ENCODE measurements at places on chromosomes 7 and 10. TPM values are rescaled to one million over a fixed set of nuclear protein-coding genes. Genes with fewer than 3 reads are reported as not detected.

DNA sequence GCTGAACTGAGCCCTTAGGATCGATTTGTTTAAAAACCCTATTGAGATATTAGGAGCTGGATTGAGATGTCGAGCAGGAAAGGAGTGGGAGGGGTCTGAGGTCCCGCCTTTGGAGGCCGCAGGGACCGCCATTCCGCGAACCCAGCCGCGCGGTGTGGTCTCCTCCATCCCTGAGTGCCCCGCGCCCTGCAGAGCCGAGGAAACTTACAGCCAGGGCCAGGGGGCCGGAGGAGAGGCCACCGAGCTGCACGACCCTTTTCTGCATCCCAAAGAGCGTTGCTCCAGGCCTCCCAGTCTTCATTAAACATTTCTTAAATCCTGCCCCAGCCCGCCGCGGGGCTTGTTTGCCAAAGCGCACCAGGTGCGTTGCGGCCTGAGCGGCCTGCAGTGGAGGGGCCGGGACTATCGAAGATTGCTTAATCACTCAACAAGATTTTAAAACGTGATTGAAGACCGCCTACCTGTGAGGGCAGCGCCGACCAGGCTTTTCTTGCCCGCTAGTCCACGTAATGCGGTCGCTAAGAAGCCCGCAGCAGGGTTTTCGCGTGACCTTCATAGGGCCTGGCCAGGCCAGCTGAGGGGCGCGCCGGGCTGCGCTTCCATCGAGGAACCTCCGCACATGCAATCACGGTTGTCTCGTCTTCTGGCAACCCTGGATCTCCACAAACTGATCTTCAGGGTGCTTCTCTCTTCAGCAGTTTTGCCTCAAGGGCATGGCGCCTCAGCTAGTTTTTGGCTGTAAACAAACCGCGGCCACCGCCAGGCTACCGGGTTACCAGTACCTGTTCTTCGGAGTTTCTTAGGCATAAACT lies 2.0 kb upstream of the CTBP2 start:
- DNase-seq = no peak

DNA sequence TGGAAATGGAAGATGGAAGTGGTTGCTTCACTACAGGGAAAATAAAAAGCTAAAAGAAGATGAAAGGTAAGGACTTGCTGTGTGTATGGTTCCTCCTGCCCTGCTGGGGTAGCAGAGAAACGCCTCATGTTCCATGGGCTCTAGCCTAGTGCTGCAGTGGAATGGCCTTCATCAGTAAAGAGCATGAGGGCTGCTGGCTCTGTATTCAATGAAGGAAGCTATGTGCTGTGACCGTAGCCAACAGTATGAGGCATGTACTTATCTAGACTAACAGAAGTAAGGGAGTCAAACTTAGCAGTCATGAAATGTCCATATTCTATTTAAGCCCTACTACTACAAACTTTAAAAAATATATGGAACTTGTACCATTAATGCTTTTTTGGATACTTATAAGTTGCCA lies 54.3 kb downstream of the GDI2 start:
- no peak for DNase-seq

DNA sequence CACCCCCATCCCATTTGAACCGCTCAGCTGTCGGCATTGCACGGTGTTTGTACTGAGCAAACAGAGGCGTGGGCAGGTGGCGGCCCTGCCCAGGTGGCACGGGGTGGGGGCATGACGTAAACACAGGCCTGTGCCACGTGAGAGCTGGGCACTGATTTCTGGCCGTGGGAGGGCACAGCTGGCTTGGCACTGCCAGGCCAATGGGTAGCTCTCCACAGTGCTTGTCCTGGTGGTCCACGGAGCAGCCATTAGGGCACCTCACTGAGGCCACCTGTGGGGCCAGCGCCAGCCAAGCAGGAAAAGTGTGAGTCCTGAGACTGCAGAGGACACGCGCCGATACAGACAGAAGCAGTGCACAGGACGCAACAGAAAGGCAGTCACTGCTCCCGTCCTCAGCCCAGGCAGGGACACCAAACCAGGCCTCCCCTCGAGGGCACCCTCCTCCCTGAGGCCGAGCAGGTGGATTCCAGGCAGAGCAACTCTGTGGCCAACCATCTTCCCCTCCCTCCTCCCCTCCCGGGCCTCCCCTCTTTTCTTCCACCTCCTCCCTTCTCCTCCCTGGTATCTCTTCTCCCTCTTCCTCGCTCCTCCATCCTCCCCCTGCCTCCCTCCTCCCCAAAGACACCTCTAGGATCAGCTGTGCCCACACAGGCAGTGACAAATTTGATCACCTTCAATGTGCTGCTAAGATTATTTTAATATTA lies 258.7 kb downstream of the ELFN1 start:
- no peak for DNase-seq

TUBAL3 gene
- total RNA-seq = not detected

- no peak for DNase-seq
Observed at GRCh38 chr7:50397320-50397970, 52.7 kb downstream of the FIGNL1 start.

- peak; percentile 19 for DNase-seq
Observed at GRCh38 chr10:43304687-43305333, 37.9 kb upstream of the RASGEF1A start.

RET gene
- 0.14 TPM for total RNA-seq

GRCh38 chr7:10221084-10221483 lies 752.6 kb upstream of the PHF14 start:
- DNase-seq = no peak

GRCh38 chr10:133035952-133036351 lies 51.8 kb upstream of the ADGRA1 start:
- DNase-seq = no peak

PIP gene
- total RNA-seq = 1.1 TPM

- DNase-seq = no peak
Observed at GRCh38 chr10:21732067-21732772, 198.2 kb downstream of the MLLT10 start.

DNA sequence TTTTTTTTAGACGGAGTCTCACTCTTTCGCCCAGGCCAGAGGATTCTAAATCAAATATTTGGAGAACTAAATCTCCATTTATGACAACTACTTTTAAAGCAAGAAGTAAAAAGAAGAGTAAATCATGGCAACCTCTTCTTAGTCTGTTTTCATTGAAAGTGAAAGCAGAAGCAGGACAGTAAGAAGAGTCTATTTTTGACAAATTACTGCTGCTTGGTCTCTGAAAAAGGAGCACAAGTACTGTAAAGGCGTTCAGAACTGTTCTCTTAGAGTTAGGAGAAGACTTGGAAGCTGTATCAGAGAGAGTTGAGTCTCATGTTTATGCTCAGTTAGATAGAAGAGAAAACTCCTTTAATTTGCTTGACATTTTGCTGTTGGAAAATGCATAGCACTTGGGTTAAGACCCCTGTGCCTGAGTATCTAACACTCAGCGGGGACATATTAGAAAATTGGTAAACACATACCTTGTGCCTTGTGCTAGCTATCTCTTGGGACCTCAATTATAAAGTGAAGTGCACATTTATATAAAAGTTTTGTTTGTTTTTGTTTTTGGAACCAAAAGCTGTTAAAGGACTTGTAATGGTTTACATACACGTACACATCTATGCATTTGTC lies 433.0 kb downstream of the ANKRD7 start:
- no peak for DNase-seq

DNA sequence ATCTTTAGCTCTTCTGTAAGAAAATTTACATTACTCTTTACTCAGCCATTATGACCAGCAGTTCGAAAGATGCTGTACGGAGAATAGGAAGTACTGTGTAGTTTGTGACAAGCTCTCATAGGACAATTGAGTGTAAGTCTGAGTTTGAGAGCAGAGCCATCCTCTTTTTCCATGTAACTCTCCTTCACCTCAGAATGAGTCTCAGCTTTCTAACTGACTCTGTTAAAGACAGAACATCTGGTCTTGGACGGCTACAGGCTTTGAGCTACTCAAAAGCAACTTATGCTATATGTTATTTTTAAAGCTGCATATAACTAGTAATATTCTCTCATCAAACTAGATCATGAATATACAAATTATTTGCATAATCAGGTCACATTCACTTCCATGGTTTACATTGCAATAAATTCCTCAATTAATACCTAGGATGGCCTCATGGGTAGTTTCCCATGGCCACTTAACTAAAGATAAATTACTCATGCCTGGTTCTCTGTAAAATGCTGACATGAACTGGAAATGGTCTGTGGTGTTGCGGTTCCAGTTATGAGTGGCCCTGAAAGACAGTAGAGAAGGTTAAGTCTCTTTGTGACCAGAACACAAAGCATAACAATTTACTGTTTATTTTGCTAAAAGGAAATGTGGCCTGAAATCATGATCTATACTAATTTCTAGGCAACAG lies 358.7 kb downstream of the PHF14 start:
- DNase-seq = no peak

- no peak for DNase-seq
Observed at GRCh38 chr10:32684291-32684690, 238.4 kb downstream of the CCDC7 start.

DNA sequence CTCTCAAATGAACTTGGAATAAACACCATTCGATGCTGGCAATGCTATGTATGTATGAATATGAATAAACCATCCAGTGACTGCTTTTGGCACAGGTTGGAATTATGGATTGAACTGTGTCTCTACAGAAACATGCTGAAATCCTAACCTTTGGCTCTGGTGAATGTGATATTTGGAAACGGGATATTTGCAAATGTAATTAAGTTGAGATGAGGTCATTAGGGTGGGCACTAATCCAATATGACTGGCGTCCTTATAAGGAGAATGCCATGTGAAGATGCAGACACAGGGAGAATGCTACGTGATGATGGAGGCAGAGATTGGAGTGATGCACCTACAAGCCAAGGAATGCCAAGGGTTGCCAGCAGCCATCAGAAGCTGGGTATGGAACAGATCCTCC lies 3.4 kb upstream of the ACTR3B start:
- DNase-seq = no peak

- no peak for DNase-seq
Observed at GRCh38 chr10:90204131-90204955, 503.0 kb downstream of the KIF20B start.

FAM237B gene
- total RNA-seq = not detected

GRCh38 chr10:12703813-12704212 lies 297.7 kb downstream of the CCDC3 start:
- DNase-seq = no peak

SFTPA1 gene
- total RNA-seq = not detected

DNA sequence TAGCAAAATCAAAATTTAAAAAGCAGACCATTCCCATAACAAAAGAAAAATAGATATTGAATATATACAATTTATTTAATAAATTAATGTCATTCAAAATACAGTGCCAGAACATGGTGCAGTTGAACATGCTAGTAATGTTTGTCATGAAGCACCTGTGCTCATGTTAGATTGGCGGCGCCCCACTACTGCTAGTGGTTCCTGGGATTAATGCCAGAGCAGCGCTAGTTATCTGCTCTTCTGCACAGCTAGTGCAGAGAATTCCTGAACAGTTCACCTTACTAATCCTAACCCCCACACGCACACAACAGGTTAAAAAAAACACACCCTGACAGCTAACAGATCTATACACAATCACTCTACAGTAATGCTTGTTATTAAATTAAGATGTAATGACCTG lies 23.4 kb downstream of the KBTBD2 start:
- no peak for DNase-seq

CARD11 gene
- 3.7 TPM for total RNA-seq

GBX1 gene
- total RNA-seq = not detected

DNA sequence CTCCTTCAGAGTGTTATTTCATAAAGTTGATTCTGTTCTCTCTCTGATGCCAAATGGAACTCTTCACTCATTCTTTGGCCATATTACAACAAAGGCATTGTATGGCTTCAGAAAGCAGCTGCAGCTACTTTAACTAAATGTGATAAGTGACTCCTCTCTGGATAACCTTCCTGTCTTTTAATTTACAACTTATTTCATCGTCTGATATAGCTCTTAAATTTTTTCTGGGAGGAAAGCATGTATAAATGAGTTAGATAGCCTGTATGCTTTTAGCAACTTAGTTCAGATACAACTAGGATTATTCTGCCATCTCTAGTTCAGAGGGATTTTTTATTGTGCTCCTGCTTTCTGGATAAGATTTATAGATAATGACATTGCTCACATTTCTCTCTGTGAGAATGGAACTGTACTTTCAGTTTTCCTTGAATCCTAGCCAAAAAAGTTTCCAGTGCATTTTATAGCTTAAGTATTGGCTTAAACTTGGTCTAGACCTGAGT lies 57.5 kb downstream of the KLHDC10 start:
- DNase-seq = no peak

GRCh38 chr10:102678842-102679289 lies 34.6 kb downstream of the TRIM8 start:
- DNase-seq = no peak

DNA sequence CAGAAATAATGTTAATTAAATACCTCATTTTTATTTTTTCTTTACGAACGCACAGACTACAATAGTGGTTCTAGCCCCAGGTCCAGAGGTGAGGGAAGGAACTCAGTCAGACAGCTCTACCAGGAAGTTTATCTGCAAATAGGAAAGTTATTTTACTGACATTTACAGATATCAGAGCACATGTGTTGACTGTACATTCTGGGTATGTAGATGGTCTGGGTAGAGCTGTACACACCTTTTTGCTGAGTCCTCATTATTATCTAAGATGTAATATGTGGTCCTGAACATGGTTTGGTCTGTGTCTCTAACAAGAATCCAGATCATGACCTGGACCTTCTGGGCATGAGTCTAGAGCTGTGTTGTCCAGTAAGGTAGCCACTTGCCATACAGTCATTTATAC lies 74.6 kb upstream of the KIF5B start:
- DNase-seq = no peak

FAM25G gene
- not detected for total RNA-seq

DNA sequence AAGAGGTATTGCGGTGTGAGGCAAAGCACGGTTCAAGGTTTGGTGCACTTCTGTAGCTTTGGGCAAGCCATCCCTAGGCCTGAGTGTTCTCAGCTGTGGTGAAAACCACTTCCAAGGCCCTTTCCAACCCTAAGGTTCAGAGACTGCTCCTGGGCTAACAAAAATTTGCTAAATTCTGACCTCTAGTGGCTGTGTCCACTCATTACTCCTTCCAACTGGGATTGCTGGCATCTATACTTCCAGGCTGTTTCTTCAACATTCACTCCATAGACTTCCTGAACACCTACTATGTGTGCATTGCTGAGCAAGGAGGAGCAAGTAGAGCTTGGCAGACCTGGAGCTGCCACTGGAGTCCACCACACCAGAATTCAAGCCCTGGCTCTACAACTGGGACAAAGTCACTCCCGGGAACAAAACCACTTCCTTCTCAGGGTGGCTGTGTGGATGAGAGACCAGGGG lies 29.3 kb upstream of the SH3PXD2A start:
- DNase-seq = no peak

- DNase-seq = no peak
Observed at GRCh38 chr10:110612629-110613028, 31.5 kb upstream of the RBM20 start.
